ENCODE measurements at places on chromosomes 16 and 17.

GRCh38 chr16:3725276-3725675 lies 8.0 kb upstream of the TRAP1 start:
- no peak for DNase-seq

DNA sequence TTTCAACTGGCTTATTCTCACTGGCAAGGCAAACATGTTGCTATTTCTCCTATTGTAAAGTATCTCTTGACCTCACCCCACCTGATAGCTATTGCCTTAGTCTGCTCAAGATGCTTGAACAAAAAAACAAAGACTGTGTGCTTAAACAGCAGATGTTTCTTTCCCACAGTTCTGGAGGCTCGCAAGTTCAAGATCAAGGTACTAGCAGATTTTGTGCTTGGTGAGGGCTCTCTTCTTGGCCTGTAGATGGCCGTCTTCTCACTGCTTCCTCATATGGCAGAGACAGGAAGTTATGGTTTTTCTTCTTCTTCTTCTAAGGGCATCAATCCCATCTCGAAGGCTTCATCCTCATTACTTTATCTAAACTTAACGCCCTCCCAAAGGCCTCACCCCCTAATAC lies 109.7 kb upstream of the CLEC3A start:
- DNase-seq, result no peak

DNA sequence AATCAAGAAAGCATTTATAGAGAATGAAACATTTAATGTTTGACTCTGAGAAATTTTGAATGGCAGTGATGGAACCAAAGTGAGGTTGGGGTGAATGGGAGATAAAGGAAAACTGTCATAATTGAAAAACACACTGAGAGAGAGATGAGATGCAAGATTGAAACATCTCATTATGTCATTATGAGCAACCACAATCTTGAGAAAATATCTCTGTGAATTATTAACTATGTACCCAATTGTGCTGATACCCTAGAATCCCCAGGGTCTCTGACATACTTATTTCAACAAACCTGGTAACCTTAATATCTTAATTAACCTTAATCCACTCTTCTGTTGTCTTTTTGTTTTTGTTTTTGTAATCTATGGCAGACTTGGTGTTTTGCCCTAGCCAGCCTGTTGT lies 143.5 kb upstream of the HLF start:
- DNase-seq, result no peak

DNA sequence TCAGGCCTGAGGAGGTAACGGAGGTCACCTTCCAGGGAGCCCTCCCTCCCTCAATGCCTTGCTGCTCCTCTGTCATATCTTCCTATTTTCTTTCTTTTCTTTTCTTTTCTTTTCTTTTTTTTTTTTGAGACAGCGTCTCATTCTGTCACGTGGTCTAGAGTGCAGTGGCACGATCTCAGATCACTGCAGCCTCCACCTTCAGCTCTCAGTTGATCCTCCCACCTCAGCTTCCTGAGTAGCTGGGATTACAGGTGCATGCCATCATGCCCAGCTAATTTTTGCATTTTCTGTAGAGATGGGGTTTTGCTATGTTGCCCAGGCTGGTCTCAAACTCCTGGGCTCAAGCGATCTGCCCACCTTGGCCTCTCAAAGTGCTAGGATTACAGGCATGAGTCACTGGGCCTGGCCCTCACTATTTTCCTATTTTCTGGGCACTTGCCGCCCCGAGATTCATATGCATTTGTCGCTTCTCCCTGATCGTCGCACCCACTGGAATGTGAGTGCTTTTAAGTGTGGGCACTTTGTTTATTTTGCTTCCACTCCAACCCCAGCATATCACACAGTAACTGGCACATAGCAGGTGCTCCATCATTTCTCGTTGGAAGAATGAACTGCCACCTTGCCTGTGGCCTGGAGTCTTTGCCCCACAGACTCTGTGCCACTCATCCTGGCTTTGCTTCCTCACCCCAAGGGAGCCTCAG lies 31.7 kb downstream of the CPNE2 start:
- DNase-seq, result no peak

GRCh38 chr17:80656590-80656989 lies 112.0 kb downstream of the RPTOR start:
- no peak for DNase-seq

- DNase-seq, result no peak
These were observed 4.4 kb downstream of the CDC27 start for GRCh38 chr17:47184681-47185080.

DNA sequence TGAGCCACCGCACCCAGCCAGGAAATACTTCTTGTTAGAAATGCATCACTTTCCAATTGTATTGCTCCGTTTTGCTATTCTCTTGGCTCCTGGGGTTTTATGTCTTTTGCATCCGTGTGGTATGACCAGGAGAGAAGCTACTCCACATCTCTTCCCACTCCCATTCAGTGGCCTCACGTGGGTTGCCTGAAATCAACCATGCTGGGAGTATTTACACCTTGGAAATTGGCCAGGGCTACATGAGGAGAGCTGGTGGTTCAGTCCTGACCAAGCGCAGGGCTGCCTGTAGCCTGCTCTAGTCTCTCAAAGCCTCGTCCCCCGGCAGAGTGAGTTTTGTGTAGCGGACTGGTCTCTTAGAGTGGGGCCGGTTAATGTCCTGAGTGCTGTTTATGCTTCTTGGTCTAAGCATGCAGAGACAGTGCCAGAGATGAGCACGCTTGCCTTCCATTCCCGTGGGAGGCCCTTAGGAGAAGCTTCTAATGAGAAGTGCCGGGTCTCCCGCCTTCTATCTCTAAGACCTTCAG lies 3.8 kb downstream of the WFDC1 start:
- DNase-seq, result no peak

- DNase-seq, result no peak
These were observed 38.4 kb upstream of the IRX6 start for GRCh38 chr16:55285586-55285985.

- DNase-seq, result no peak
These were observed 23.4 kb downstream of the NDEL1 start for GRCh38 chr17:8459107-8459506.

DNA sequence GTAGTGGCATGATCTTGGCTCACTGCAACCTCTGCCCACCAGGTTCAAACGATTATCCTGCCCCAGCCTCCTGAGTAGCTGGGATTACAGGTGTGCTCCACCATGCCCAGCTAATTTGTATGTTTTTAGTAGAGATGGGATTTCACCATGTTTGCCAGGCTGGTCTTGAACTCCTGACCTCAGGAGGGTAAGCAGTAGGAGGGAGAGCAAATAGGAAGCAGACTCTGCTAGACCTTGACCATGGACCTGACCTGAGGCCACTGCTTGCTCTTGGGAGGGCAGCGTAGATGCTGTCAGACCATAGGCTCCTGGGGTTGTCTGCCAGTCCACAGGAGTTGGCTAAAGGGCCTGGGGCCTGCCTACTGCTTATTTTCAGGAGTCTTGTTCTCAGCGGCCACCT lies 28.6 kb downstream of the AKAP1 start:
- DNase-seq, result no peak

Measured in CD4-positive, alpha-beta T cell treated with Interleukin-10 for 1 hour (primary cell).